ENCODE measurements at places on chromosomes 13 and 19.
A peak's percentile ranks its signal among the peaks of the same experiment; 100 is the strongest.

GRCh38 chr13:74288361-74288911 is 154.2 kb upstream of the KLF12 start:
- peak overlapping the region; percentile 63 for H3K27ac ChIP-seq
- DNase-seq: peak; percentile 61
- no peaks in the 10 kb centered on the region for H3K4me1 ChIP-seq
- no peaks in the 10 kb centered on the region for H3K36me3 ChIP-seq
- H3K4me3 ChIP-seq: no peak overlapping the region
- no peaks in the 10 kb centered on the region for H3K27me3 ChIP-seq

DNA sequence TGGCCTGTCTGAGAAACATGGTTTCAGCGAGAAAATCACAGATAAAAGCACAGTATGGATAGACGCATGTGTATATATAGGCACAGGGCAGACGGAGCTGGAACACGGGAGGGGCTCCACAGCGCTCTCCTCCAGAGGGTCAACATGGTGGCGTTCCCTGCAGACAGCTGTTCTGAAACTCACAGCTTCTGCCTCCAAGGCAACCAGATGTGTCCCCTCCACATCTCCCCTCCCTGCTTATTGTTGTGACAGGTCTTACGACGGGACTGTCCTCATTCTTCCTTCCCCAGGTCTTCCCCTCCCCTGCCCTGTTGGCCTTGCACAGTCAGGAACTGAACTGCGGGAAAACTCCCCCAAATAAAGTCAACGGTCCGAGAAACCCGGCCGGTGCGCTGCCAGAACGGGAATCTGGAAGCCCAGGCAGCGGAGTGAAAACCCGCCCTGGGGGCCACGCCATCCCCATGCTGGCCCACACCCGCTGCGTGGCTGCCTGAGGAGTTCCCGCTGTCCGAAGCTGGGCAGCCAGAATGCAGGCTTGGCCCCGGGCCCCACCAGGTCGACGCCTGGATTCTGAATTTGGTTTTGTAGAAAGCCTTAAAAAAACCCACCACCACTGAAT is 2.6 kb upstream of the TIMM13 start:
- no peaks in the 10 kb centered on the region for H3K27me3 ChIP-seq
- no peak overlapping the region for H3K4me3 ChIP-seq
- no peak for DNase-seq
- peaks cover 37% of the 10 kb centered on the region for H3K36me3 ChIP-seq
- no peak overlapping the region for H3K27ac ChIP-seq

DNA sequence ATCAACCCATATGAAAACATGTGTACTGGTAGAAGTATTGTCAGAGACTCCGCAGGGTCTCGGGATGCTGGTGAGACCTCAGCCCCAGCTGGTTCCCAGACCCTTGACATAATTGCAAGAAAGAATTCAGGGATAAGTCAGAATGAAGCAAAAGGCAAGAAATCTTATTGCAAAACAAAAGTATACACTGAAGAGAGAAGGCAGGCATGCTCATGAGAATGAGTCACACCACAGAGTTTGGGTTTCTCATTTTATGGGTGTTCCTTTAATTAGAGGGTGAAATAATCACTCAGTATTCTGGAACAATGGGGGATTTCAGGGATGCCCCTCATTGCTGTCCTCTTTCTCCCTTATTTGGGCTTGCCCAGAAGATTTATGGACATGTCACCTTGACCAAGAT is 1423.8 kb upstream of the MIR17HG start:
- H3K27me3 ChIP-seq: no peaks in the 10 kb centered on the region
- H3K27ac ChIP-seq: no peak overlapping the region
- H3K36me3 ChIP-seq: no peaks in the 10 kb centered on the region
- no peak for DNase-seq
- no peak overlapping the region for H3K4me3 ChIP-seq

DNA sequence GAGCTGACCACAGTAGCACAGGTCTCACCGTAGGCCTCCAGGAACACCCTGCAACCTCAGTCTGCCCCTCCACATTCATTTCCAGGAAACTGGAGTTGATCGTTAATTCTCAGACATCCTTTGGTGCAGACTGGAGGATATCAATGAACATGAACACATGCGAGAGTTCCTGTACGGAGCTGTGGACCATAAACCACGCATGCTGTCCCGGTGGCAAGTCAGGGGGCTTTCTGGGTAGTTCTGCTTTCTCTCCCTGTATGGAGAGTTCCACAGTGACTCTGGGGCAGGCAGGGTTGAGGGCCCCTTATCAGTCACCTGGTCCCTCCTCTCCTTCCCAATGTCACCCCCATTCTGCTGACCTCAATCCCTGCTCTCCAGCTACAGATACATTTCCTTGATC is 55.5 kb upstream of the URI1 start:
- H3K27me3 ChIP-seq: no peaks in the 10 kb centered on the region
- no peak overlapping the region for H3K27ac ChIP-seq
- no peak for DNase-seq
- no peaks in the 10 kb centered on the region for H3K4me1 ChIP-seq

- no peaks in the 10 kb centered on the region for H3K36me3 ChIP-seq
- DNase-seq: no peak
- H3K27ac ChIP-seq: no peak overlapping the region
- H3K4me3 ChIP-seq: no peak overlapping the region
- H3K27me3 ChIP-seq: peaks cover 16% of the 10 kb centered on the region
- peaks cover 6% of the 10 kb centered on the region for H3K4me1 ChIP-seq
Measured at GRCh38 chr19:43354305-43354627, 780 bp downstream of the CD177 start.

- no peak overlapping the region for H3K27ac ChIP-seq
- H3K27me3 ChIP-seq: no peaks in the 10 kb centered on the region
- no peak for DNase-seq
- no peak overlapping the region for H3K4me3 ChIP-seq
- H3K4me1 ChIP-seq: no peaks in the 10 kb centered on the region
Measured at GRCh38 chr19:35708391-35708790, 4.0 kb downstream of the ZBTB32 start.

DNA sequence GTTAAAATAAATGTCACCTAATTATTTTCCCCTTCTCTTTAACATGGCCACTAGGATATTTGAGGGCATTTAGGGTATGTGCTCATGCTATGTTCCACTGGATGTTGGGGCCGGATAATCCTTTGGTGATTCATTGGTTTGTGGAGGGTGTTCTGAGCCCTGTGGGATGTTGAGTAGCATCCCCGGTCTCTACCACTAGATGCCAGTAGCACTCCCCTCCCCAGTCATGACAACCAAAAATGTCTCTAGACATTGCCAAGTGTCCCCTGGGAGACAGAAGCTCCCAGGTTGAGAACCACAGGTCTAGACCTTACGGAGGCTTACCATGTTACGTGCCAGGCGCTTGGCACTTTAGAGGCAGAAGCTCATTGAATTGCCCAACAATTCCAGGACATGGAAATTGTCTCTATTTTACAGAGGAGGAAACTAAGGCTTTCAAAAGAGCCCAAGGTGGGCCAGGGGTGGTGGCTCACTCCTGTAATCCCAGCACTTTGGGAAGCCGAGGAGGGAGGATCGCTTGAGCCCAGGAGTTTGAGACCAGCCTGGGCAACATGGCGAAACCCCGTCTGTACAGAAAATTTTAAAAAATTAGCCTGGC is 14.1 kb downstream of the SHANK1 start:
- DNase-seq: no peak
- H3K36me3 ChIP-seq: no peaks in the 10 kb centered on the region
- no peak overlapping the region for H3K27ac ChIP-seq
- H3K4me3 ChIP-seq: no peak overlapping the region

- no peaks in the 10 kb centered on the region for H3K27me3 ChIP-seq
- H3K36me3 ChIP-seq: no peaks in the 10 kb centered on the region
- H3K27ac ChIP-seq: no peak overlapping the region
- H3K4me3 ChIP-seq: no peak overlapping the region
Measured at GRCh38 chr13:90633849-90634248, 713.6 kb upstream of the MIR17HG start.

DNA sequence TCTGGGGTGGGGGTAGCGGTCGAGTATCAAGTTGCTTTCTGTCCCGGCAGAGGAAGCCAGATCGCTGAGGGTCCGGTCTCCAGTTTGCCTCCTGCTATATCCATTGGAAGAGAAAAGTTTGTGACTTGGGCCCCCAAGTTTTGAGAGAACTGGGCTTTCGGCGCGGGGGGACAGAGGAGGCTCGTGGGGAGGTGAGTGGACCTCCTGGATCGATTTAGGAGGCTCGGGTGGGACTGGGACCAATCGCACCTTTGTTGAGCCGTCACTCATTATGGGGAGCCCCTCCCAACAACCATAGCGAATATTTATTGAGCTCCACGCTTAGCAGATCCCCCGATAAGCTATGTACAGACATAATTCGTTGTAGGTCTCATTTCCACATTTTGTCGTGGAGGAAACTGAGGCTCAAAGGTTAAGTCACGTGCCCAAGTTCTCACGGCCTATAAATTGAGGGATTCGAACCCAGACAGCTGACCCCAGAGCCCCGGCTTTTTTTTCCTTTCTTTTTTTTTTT is 909 bp downstream of the RFXANK start:
- peaks cover 33% of the 10 kb centered on the region for H3K4me1 ChIP-seq
- peak overlapping the region; percentile 63 for H3K4me3 ChIP-seq
- H3K27ac ChIP-seq: peak overlapping the region; percentile 100
- no peak for DNase-seq

- H3K4me1 ChIP-seq: no peaks in the 10 kb centered on the region
- H3K4me3 ChIP-seq: no peak overlapping the region
- H3K27ac ChIP-seq: no peak overlapping the region
- H3K36me3 ChIP-seq: no peaks in the 10 kb centered on the region
- DNase-seq: no peak
- peaks cover 24% of the 10 kb centered on the region for H3K27me3 ChIP-seq
Measured at GRCh38 chr19:6712692-6713670, 7.5 kb downstream of the C3 start.

GRCh38 chr13:80469105-80469852 is 128.4 kb upstream of the SPRY2 start:
- H3K36me3 ChIP-seq: no peaks in the 10 kb centered on the region
- H3K4me1 ChIP-seq: peaks cover 8% of the 10 kb centered on the region
- peak overlapping the region; percentile 85 for H3K27ac ChIP-seq
- H3K4me3 ChIP-seq: no peak overlapping the region

GRCh38 chr19:38021352-38021751 is 114.3 kb downstream of the SIPA1L3 start:
- no peak overlapping the region for H3K27ac ChIP-seq
- H3K4me3 ChIP-seq: no peak overlapping the region

GRCh38 chr19:6577476-6578125 is 13.3 kb downstream of the CD70 start:
- H3K4me1 ChIP-seq: peaks cover 27% of the 10 kb centered on the region
- H3K4me3 ChIP-seq: no peak overlapping the region
- H3K36me3 ChIP-seq: no peaks in the 10 kb centered on the region
- no peak overlapping the region for H3K27ac ChIP-seq
- no peaks in the 10 kb centered on the region for H3K27me3 ChIP-seq

DNA sequence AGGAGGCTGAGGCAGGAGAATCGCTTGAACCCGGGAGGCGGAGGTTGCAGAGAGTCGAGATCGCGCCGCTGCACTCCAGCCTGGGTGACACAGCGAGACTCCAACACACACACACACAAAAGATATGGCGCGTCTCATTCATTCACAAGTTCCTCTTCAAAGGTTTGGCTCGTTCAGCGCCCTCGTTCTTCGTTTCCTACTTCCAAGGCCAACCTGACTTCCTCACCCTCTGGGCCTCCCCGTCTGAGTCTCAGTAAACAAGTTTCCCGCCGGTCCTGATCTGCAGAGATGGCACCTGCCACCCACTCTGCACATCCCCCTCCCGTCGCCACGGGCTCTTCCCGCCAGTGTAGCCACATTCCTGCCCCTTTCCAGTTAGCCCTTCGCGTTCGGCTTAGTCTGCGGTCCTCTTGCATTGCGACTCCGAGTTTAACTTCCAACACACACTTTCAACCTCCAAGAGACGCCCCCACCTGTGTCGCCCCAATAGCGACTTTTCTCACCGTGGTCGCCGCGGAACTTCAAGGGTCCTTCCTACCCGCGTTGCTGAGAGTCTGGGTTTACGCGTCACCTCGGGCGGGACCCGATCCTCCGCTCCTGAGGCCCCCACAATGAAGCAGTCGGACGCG is 1.3 kb upstream of the BSG start:
- peak overlapping the region; percentile 99 for H3K4me3 ChIP-seq
- no peaks in the 10 kb centered on the region for H3K27me3 ChIP-seq
- H3K4me1 ChIP-seq: peaks cover 42% of the 10 kb centered on the region

DNA sequence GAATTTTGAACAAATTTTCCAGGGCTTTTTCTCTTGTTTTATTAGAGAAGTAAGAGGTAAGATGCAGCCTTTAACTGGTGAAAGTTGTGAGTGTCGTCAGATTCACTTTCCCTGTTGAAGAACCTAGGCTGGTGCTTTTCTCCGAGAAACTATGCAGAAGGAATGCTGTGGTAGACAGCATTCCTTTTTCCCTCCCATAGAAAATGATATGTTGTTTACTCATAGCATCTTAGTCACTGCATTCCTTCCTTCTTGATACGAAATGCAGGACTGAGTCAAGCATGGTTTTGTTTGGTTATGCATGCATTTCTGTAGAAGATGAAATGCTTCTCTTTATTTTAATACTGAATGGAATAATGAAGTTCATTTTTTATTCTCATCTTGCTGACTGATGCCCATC is 3.4 kb downstream of the ITGBL1 start:
- peaks cover 5% of the 10 kb centered on the region for H3K27me3 ChIP-seq
- H3K27ac ChIP-seq: no peak overlapping the region
- H3K4me3 ChIP-seq: no peak overlapping the region
- no peaks in the 10 kb centered on the region for H3K36me3 ChIP-seq

DNA sequence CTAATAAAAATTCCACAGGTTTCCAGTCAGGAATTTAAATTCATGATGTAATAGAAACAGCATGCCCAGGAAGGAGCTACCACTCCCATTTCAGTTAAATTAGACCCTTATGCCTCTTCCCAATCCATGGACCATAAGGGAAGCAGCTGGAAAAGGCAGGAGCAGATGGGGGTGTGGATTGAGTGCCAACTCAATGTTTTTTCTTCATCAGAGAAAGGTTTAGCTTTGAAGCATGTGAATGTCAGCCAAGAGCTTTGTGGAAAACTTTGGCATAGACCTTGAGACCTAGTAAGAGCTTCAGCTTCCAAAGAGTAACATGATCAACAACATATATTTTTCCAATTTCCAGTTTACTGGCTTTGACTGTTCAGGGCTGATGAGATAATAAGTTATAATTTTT is 2139.9 kb downstream of the PCDH9 start:
- no peaks in the 10 kb centered on the region for H3K36me3 ChIP-seq
- no peaks in the 10 kb centered on the region for H3K4me1 ChIP-seq
- H3K27ac ChIP-seq: no peak overlapping the region
- DNase-seq: no peak
- no peaks in the 10 kb centered on the region for H3K27me3 ChIP-seq
- H3K4me3 ChIP-seq: no peak overlapping the region

- H3K4me1 ChIP-seq: peaks cover 37% of the 10 kb centered on the region
- no peak for DNase-seq
- no peaks in the 10 kb centered on the region for H3K27me3 ChIP-seq
- H3K4me3 ChIP-seq: no peak overlapping the region
- H3K27ac ChIP-seq: no peak overlapping the region
- peaks cover 5% of the 10 kb centered on the region for H3K36me3 ChIP-seq
Measured at GRCh38 chr13:28704919-28705318, 13.9 kb downstream of the SLC46A3 start.

DNA sequence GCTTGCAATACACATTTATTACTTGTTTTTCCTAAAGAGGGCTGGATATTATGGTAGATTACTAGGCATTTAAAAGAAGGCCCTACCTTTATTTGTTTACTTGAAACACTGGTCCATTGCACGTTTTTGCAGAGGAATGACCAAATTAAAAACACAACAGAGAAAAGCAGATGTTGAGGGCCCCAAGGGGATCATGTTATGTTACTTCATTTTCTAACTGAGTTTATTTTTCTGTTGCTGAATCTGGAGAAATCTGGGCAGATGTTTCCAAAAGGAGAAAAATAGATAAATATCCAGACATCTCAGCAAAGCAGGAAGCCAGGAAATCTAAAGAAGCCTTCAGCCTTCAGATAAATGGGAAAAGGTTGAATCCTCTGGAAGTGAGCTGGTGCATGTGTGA is 353.0 kb downstream of the NDFIP2 start:
- no peak overlapping the region for H3K27ac ChIP-seq
- H3K36me3 ChIP-seq: no peaks in the 10 kb centered on the region
- no peaks in the 10 kb centered on the region for H3K27me3 ChIP-seq
- H3K4me3 ChIP-seq: no peak overlapping the region
- H3K4me1 ChIP-seq: peaks cover 3% of the 10 kb centered on the region

All from heart left ventricle (tissue), 16 donors.